Trophoblast cell (in vitro differentiated cells and primary cell): ENCODE measurements at places on chromosomes 7 and 10.

DNA sequence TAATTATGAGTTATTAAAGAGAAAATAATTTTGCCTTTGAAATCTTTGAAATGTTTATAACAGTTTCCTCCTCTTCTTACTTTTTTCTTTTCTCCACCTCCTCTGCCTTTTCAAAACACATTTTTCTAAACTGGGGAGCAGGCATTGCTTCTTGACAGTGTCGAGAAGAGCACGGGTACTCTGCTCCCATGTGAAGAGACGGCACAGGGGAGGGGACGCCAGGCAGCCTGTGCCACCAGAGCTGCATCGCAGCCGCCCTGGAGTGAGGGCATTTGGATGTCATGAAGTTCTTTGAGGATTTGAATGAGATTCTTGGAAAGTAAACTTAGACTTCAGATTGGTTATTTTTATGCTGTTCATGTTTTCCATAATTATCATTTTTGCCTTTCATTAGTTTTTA is 149.7 kb downstream of the ACTR3B start:
- no peak for DNase-seq

- DNase-seq = no peak
Measured at GRCh38 chr10:60479305-60480020, 89.8 kb upstream of the ANK3 start.

GRCh38 chr7:13508586-13508985 is 480.9 kb downstream of the ETV1 start:
- no peak for DNase-seq

GRCh38 chr7:44318332-44318731 is 7.1 kb downstream of the CAMK2B start:
- DNase-seq = no peak
